ENCODE measurements at places on chromosomes 5 and 9.

DNA sequence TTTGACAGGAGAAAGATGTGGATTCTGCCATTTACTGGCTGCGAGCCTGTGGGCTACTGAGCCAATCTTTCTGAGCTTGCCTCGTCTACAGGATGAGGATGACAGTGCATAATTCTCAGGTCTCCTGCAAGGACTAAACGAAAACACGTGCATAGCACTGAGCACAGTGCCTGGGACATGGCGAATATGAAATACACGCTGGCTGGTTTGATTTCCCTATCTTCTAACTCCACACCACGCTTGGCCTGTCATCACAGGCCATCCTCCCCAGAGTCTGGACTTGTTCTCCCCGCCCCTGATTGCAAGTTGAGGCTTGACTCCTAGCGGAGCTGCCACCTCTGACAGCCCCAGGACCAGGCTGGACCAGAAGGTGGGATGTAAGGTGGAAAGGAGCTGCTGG, 37.9 kb downstream of the ARPC5L start:
- DNase-seq = no peak

- no peak for DNase-seq
These were observed 531.8 kb upstream of the DAP start for GRCh38 chr5:11292648-11293356.

DNA sequence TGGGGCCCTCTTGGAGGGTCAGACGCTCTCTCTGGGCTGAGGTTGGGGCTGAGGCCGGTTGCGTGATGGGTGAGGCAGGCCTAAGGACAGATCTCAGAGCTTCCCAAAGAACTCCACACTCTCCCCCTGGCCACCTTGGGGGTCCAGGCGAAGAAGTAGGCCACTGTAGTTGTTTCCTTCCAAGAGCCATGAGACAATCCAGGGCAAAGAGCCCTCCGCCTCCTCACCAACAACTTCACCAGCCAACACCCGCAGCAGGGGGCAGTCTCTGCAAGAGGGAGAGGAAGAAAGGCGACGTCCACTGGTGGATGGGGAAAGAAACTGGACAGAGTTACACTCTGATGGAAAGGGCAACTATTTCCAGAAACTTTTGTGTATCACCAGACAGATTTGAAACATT, 10.7 kb downstream of the SLC35A4 start:
- DNase-seq = no peak

DNA sequence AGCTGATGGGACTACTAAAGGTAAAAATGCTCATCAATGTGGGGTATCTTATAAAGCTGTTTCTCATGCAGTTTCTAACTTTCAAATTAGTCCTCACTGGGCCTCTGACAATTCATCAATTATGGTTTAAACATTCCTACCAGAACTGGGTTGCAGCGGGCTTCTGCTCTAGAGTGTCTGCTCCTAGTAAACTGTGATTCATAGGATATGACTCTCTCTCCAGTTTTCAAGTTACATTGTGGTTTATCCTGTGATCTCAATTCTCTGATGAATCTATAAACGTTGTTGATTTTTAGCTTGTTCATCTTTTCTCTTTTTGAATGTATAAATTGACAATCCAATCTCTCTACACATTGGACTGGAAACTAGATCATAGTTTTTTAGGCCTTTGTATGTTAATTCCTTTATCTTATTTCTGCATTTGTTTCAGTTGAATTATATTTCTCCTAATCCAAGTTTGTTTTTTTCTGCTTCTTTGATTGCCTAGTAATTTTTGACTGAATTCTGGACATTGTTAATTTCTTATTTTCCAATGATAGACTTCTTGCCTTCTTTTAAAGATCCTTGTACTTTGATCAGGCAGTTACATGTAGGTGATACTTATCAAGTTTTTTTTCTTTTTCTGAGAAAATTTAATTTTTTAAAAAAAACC, 822.6 kb downstream of the TLE1 start:
- DNase-seq = no peak

DNA sequence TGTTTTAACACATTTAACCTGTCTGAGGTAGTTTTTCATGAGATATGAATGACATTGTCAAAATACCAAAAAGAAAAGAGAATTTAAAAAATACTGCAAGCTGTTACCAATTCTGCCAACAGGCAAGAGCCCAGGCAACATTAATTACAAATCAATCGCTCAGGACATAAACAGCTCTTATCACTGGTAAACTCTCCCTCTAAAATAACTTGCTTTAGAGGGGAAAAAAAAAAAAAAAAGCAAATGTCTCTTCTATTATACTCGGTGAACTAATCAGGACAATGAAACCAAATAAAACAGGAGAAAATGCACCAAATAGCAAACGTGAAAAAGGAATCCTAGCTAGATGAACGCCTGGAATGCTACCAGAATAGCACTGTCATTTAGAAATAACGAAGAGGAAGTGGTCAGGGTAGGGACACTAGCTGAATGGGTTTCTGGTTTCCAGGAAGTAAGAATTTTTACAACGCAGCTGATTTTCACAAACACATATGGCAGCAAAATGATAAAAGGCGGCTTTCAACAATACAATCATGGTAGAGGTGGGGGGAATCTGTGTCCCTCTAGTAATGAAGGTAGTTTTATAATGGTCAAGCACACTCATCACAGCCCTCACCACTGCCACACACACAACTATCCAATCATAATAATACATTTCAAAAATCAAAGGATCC, 94.9 kb downstream of the DENND1A start:
- DNase-seq = peak; percentile 8

- no peak for DNase-seq
These were observed 6.7 kb downstream of the IRX4 start for GRCh38 chr5:1875843-1876659.

GRCh38 chr5:98805070-98805469, 31.6 kb downstream of the RGMB start:
- DNase-seq = no peak

DNA sequence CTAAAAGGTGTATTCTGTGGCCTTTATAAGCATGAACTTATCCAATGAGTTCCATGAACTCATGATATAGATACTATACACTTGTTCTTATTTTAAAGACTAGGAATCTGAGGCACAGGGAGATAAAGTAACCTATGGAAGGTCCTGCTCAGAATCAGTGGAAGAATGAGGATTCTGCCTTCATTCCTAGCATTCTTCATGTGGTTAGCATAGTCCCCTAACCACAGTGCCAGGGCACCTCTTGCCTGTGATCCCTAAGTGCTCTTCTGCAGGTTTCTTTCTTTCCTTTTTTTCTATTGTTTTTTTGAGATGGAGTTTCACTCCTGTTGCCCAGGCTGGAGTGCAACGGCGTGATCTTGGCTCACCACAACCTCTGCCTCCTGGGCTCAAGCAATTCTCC, 174.1 kb downstream of the C9orf152 start:
- no peak for DNase-seq

DNA sequence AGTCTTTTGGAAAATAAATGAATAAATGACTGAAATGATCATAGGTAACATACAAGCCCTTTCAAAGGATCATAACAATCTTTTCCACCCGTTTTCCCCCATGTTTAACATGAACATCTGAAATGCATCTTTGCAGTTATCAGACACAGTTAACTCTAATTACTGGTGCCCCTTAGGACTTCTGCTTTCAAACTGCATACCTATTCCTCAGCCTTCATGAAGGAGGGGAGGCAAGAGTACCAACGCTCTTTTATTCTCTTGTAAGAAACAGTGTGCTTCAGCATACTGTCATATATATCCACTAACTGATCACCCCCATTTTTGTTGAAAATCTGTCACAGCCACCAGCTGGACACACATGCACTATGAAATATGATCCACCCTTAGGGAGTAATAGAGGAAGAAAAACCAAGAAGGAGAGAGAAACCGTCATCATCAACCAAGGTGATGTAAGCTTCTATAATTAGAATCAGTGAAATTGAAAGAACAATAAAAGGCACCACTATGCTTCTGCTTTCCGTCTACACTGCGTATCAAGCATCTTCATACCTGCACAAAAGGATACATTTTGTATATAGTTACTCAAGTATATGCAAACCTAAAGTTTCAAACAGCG, 98.7 kb downstream of the RAPGEF6 start:
- peak; percentile 16 for DNase-seq

- no peak for DNase-seq
These were observed 393.7 kb upstream of the SMC2 start for GRCh38 chr9:103700195-103700962.

DNA sequence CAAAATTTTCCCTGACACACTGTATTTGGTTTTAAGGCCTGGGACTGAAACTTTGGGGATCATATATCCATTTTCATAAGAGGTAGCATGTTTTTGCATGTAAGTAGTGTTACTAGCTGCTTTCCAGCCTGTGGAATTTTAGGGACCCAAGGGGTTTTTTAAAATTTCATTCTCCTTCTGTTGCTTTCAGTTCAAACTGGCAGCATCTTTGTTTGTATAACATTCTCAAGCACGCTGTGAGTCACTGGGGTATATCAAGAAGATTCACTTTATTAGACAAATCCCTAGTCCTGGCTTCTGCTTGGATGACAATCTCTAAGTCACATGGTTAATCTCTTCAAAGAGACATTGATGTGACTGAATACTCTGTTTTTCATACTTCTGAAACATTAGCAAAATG, 479.0 kb downstream of the CYLC2 start:
- DNase-seq = no peak

DNA sequence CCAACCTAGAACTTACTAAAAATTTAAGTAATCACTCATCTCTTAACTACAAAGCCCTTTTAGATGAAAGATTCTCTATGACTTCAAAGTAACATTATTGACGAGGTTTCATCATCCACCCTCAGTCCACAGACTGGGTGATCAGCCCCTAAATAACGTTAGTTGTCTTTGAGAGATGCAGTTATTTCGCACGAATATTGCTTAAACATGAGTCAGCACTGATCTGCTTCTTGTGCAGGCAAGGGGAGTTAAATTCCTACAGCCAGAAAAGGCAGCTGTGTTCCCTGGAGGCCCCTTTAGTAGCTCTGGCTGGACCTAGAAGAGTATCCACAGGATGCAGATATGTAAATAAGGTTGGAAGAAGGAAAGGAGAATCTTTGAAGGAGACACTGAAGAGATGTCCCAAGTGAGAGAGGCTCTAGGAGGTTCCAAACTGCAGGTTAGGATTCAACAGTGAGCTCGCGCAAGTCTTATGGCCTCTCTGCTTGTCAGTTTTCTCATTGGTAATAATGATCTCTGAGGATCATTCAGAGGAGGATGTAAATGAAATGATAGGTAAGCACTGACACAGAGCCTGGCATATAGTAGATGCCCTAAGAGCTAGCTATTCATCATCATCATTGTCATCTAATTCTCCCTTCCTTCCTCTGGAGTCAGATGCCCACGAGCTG, 122.2 kb upstream of the MAN2A1 start:
- no peak for DNase-seq

- no peak for DNase-seq
These were observed 85.3 kb downstream of the ZSWIM6 start for GRCh38 chr5:61417340-61417739.

DNA sequence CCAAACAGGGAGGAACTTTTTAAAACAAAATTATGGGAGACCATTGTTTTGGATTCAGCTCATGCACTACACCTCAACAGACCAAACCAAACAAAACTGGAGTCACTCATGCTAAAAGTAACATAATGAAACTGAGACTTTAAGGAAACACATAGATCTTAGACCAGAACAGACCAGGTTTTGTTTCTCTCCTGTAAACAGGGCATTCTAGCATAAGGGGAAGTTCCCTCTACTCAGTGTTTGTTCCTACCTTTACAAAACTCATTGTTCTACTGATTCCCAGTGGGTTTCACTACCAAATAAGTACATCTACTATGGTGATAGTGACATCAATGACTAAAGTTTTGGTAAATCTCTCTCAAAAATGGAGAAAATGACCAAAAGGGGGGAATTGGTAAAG, 1103.6 kb upstream of the EDIL3 start:
- DNase-seq = no peak

GRCh38 chr5:2148312-2149194, 265.8 kb upstream of the IRX4 start:
- DNase-seq = no peak

DNA sequence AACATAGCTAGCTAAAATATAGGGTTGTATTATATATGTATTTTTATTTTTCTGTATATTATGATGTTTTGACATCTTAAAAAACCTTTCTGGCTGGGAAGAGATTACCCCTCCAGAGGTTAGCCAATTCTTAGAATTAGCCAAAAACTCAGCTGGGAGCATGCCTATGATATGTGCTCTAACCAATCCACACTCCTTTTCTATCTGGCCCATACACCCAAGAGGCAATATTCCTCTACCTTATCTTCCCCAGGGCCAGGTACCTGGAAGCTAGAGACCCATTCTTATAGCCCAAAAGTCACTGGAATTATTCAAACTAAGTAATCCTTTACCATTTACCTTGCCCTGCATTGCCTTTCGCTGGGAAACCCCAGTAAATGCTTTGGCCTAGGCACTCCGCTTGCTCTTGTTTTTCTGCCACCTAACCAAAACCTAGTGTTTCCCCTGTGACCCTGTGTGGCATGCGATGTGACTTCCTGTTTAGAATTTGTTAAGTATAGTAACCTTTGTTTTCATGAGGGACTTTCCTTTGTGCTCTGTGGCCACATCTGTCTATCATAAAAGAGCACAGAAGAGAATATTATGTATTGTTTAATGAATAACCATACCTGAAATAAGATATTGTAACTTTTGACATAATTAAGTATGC, 37.4 kb downstream of the CSNK1G3 start:
- no peak for DNase-seq

- no peak for DNase-seq
These were observed 8.1 kb upstream of the ASB6 start for GRCh38 chr9:129649726-129650679.

- no peak for DNase-seq
These were observed 10.7 kb downstream of the RNF44 start for GRCh38 chr5:176526462-176526861.

DNA sequence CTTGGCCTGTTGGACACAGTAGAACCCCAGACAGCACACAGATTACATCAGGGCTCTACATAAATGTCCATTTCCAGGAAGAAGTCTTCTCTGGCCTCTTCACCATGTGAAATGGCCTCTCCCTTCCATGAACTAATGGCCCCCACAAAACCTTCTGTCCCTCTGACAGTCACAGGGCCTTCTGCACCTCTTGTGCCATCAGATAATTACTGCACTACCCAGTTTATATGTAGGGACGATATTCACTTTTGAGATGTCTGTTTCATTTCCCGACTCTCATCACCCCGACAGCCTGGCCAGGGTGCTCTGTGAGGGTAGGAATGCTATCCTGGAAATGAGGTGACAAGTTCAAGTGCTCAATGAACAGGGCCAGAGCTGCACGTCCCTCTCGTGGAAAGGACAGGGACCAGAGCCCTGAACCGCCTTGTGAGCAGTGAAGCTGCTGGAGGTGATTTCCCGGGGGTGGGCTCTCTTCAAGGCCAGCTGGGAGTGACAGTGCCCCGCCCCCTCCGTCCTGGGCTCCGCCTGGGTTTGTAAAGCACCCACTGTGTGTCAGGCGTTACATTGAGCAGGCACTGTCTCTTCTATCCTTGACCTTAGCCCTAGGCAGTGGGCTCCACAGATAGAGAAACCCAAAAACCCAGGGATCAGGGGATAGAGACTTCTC, 3.0 kb upstream of the FAM78A start:
- DNase-seq = no peak

DNA sequence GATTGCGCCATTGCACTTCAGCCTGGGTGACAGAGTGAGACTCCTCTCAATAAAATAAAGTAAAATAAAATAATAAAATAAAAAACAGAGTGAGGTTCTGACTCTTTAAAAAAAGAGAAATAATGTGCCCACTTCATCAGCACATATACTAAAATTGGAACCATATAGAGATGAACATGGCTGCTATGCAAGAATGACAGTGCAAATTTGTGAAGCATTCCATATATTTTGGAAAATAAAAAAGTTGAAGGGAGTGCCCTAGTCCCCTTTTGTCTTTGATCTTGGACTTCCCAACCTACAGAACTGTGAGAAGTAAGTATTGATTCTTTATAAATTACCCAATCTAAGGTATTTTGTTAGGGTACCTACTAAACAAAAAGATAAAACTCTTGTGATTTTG, 23.1 kb downstream of the BASP1 start:
- no peak for DNase-seq

All from NCI-H774 (cell line).